ENCODE measurements at places on chromosomes 11 and 22. TPM values are rescaled to one million over a fixed set of nuclear protein-coding genes. Genes with fewer than 3 reads are reported as not detected.
A peak's percentile ranks its signal among the peaks of the same experiment; 100 is the strongest.

GRCh38 chr11:76307396-76307795 is 73.5 kb downstream of the THAP12 start:
- DNase-seq = no peak

- no peak for DNase-seq
These were observed 16.6 kb upstream of the PHLDA2 start for GRCh38 chr11:2945757-2946287.

- no peak for DNase-seq
These were observed 5.8 kb downstream of the RNF214 start for GRCh38 chr11:117238221-117238620.

- peak; percentile 8 for DNase-seq
These were observed 55.9 kb downstream of the ZC3H12C start for GRCh38 chr11:110148775-110149744.

DNA sequence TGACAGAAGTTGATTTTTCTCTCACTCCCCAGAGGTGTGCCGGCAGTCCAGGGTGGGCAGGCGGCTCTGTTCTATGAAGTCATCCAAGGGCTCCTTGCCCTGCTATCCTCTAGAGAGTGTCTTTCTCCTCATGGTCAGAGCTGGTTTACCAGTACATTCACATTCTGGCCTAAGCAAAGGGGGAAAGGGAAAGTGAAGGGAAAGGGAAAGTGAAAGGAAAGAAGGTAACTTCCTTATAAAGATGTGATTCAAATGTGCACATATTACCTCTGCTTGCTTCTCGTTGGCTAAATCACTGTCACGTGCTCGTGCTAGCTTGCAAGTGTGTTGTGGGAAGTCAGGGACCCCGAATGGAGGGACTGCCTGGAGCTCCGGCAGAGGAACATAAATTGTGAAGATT is 2.9 kb upstream of the HTATIP2 start:
- no peak for DNase-seq

- DNase-seq = no peak
These were observed 164.5 kb upstream of the POU2AF2 start for GRCh38 chr11:111081021-111081511.

- DNase-seq = no peak
These were observed 41.0 kb downstream of the NAT10 start for GRCh38 chr11:34146411-34146810.

DNA sequence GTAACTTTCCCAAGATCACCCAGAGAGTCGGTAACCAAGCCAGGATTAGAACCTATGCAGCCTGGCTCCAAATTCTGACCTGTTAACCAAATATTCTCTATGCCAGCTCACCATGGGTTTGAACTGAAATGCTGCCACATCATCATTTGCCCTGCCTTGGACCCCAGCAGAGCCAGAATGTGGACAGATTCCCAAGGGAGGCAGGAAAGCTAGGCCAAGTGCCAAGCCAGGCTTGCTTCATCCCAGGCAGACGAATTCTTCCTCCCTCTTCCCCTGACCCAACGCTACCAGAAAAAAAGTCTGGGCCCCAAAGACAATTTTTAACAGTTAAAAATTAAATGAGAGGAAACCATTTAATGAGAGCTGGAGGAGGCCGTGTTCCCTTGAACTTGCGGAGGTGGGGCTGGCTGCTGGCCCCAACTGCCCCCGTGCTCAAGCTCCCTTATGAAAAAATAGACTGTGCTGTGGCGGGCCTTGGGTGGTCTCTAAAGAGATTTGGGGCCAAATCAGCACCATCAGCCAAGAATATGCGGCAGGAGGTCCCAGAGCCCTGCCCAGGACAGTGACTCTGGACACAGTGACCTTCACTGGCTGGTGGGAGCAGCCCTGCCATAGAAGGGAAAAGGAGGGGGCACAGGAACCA is 184.1 kb upstream of the SYT13 start:
- DNase-seq = peak; percentile 13

DNA sequence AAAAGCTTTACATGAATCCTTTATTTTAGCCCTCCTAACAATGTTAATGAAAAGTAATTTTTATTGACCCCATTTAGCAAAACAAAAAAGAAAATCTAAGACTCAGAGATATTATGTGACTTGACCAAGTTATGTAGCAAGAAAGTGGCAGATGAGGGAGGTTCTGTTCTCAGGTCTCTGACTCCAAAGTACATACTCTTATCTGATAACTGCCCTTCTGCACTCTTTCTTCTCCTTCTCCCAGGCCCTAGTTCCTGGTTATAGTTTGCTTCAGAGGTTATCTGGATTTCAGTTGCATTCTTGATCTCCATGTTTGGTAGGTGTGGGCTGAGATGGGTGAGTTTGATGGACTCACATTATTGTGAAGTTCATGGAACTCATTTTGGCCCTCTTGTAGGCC is 4.5 kb downstream of the OR9Q2 start:
- DNase-seq = no peak

DNA sequence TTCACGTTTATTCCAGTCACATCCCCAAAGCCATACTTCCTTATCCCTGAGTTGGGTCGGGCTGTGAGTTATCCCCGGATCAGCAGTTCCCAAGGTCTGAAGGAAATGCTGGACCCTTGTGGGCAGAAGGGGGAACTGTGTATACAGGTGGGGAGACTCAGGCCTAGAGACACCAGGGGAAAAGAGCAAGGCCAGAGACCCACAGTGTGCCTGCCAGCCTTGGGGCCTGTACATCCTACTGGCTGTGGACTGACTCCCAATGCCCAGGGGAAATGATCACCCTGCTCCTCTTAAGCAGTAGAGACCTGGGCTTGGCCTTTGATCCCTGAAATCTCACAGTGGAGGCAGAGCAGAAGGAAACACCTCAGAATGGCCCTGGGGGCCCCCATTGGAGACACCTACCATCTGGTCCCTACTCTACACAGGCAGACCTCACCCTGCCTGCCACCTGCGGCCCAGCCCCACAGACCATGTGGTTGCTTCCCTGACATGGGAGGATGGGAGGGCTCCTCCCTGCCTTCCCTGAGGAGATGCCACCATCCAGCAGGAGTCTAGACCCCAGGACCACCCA is 1.3 kb downstream of the SELENOM start:
- DNase-seq = peak; percentile 36

- no peak for DNase-seq
These were observed 13.3 kb upstream of the BCR start for GRCh38 chr22:23166841-23167616.

DNA sequence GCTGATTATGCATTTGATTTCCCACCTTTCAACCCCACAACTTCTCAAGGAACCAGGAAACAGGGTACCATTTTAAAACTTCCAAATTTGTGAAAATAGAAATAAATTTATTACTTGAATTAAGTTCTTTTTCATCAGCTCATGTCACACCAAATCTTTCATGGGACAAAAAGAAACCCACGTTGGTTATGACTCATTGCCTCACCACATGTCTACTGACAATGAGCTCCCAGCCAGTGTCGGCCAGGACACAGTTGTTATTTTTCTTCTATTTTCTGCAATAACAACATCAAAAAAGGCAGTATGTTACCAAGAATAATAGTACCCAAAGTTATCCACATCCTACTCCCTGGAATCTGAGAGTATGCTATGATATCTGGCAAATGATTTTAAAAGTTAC is 17.3 kb downstream of the MS4A6A start:
- peak; percentile 4 for DNase-seq

DNA sequence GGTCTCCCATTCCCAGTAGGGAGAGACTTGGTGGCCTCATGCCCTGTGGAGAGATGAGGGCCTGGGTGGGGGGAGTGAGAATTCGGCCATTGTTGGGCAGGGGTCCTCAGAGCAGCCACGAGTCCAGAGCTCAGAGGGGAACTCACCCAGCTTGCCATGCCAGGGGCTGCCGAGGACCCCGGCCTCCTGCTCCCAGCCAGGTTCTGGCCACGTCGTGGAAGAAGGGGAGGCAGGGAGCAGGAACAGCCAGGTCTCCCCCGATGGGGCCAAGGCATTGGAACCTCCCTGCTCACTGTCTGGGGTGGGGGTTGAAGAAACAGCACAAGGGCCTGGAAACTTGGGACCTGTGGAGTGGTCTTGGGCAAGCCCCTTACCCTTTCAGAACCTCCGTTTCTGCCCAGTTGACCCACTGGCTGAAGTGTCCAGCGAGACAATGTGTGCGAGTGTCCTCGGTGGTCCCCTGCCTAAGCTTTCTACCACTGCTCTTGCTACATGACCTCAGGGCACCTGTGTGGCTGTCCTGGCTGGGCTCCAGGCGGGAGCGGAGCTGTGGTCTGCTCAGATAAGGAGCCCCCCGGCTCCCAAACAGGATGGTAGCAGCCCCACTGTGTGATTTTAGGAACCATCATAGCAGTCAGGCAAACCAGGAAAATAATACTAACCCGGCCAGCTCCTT is 74.7 kb upstream of the WNT11 start:
- no peak for DNase-seq

- DNase-seq = no peak
These were observed 253.7 kb upstream of the B3GAT1 start for GRCh38 chr11:134665571-134666270.

GRCh38 chr11:35308157-35308556 is 111.2 kb downstream of the SLC1A2 start:
- no peak for DNase-seq

DNA sequence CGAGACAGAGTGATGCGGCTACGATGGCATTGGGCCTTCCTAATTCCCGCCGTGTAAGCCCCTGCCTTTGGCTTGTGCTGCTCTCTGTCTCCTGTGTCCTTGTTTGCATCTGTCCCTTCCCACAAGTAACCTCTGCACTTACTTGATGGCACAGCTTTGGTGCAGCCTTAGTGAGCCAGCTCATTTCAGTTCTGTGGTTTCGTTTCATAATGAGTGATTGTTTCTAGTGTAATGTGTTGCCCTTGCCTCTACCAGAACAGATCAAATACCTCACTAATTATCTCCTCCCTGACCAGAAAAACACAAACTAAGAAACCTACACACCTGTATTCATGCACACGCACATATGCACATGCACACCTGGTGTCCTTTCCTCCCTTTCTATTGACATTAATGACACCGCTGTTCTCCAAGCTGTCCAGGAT is 58.8 kb downstream of the GRK3 start:
- DNase-seq = no peak

DNA sequence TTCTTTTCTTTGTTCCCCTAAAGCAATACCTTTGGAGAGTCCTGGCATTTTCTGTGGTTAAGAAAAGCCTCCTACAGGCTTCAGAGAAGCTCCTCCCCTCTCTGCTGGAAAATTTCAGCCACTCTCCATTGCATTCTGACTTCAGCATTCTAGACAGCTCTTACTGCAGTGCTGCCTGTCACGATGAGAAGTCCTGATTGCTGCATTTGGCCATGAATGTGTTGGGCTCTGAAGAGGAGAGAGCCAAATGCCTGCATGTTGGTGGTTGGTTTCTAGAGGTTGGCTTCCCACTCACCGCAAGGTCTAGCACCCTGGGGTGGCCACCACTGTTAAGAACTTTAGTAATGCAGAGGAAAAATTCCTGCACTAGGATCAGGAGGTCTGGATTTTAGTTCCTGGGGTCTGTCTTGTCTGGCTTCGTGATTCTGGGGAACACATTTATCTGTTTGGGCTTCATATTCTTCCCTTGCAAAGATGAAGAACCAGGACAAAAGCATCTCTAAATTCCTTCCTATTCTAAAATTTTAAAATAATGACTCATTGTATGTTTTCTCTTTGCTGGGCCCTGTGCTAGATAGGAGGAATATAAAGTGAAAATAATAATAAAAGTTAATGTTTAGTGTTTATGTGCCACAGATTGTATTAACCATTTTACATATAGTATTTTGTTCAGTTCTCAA is 38.1 kb downstream of the COA4 start:
- DNase-seq = peak; percentile 61

GRCh38 chr22:31287818-31288495 is 4.3 kb downstream of the PIK3IP1 start:
- no peak for DNase-seq

- peak; percentile 45 for DNase-seq
These were observed 668 bp downstream of the MADD start for GRCh38 chr11:47270331-47271271.

The SERPIND1 gene
- total RNA-seq = not detected

The CTNND1 gene
- 98.3 TPM for total RNA-seq

The MRGPRG gene
- total RNA-seq = not detected

The OR10A2 gene
- not detected for total RNA-seq

The ACER3 gene
- total RNA-seq = 7.0 TPM

The GSTT2 gene
- 1.7 TPM for total RNA-seq
